ENCODE measurements at places on chromosomes 11 and 22. TPM values are rescaled to one million over a fixed set of nuclear protein-coding genes. Genes with fewer than 3 reads are reported as not detected.
A peak's percentile ranks its signal among the peaks of the same experiment; 100 is the strongest.

GGTLC3 gene
- total RNA-seq: 0.55 TPM

ANO9 gene
- total RNA-seq: 31.0 TPM

OTOG gene
- total RNA-seq: 0.78 TPM

TRIM29 gene
- 0.33 TPM for total RNA-seq

SGSM1 gene
- 3.6 TPM for total RNA-seq

RIC3 gene
- 23.4 TPM for total RNA-seq

PATE4 gene
- not detected for total RNA-seq

GPHA2 gene
- 0.41 TPM for total RNA-seq

DNA sequence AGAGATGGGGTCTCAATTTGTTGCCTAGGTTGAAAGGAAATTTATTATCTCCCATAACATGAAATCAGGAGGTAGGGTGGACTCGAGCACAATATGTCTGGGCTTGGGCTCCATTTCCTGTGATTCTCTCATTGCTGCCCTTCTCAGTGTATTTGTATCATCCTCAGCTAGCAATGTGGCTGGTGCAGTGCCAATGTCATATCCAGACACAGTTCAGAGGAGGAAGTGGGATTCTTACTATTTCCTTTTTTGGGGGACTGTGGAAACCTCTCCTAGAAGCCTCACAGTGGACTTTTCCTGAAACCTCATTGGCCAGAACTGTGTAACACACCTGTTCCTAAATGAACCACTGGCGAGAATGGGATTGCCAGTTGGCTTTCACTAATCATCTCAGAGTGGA, 21.0 kb upstream of the SWAP70 start:
- DNase-seq: no peak

DNA sequence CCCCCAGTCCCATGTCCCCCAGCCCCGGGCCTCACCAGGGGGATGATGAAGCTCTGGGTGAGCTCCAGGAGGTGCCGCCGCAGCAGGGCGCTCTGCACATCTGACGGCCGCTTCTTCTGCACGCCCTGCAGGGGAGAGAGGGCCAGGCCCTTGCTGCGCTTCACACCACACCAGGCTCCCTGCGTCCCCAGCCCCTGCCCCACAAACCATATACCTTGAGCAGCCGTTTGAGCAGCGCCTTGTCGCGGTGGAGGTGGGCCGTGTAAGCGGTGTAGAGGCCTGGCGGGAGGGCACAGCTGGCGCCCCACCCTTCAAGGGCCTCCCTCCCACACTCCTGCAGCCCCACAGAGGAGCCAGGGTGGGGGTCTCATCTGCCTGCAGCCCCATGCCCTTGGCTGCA, 6.2 kb upstream of the PLXNB2 start:
- DNase-seq: no peak

GRCh38 chr11:64004590-64004984, 18.3 kb downstream of the OTUB1 start:
- DNase-seq: no peak

DNA sequence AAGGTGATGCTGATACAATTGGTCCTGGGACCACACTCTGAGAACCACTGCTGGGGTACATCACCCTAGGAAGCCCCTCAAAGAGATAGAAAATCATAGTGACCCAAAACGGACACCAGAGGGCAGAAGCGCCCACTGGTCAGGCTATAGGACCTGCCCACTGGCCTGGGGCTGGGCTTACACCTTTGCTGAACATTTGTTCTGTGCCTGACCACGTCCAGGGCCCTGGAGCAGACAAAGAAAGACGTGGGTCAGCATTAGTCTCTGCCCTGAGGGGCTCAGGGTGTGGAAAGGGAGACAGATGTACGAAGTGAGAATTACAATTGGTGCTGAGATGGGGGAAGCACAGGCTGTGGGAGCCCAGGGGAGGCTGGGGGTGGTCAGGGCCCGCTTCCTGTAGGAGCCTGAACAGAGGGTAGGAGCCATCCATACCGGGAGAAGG, 14.4 kb upstream of the SERPINH1 start:
- DNase-seq: peak; percentile 78

- peak; percentile 61 for DNase-seq
Measured at GRCh38 chr11:119533921-119534736, 111.2 kb upstream of the THY1 start.

DNA sequence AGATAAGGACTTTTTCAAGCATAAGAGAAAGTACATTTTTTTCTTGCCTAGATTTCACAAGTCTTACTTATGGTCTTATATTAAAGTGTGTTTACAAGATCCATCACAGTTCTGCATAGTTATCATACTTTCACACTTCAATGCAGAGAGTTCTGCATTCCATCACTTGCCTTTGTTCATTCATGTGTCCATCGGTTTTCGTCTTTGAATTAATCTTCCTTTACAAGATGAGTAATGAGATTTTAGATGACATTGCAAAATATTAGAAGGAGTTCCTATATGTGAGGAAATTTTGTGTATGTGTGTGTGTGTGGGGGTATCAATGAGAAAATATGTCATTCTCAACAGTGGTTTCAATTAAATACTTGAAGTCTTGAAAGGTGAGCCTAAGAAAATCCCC, 98.1 kb upstream of the GUCY1A2 start:
- no peak for DNase-seq

DNA sequence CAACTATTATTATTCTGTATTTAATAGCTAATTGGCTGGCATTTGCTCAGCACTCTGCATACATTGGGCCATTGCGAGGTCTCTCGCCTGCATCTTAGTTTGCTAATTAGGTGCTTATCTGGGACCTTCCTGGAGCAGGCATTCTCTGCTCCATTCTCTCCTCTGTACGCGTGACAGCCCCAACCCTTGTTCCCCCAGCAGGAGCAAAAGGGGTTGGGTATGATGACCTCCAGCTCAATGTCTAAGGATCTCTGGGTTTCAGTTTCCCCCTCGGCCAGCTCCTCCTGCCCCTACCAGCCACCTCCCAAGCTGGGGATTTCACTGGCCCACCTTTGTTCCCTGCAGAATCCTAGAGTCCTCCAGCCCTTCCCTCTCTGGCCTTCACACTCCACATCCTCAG, 9.7 kb upstream of the LGALS2 start:
- DNase-seq: no peak

GRCh38 chr11:370070-370941, 1.0 kb downstream of the B4GALNT4 start:
- no peak for DNase-seq

GRCh38 chr22:30943368-30943767, 25.2 kb downstream of the MORC2 start:
- no peak for DNase-seq

DNA sequence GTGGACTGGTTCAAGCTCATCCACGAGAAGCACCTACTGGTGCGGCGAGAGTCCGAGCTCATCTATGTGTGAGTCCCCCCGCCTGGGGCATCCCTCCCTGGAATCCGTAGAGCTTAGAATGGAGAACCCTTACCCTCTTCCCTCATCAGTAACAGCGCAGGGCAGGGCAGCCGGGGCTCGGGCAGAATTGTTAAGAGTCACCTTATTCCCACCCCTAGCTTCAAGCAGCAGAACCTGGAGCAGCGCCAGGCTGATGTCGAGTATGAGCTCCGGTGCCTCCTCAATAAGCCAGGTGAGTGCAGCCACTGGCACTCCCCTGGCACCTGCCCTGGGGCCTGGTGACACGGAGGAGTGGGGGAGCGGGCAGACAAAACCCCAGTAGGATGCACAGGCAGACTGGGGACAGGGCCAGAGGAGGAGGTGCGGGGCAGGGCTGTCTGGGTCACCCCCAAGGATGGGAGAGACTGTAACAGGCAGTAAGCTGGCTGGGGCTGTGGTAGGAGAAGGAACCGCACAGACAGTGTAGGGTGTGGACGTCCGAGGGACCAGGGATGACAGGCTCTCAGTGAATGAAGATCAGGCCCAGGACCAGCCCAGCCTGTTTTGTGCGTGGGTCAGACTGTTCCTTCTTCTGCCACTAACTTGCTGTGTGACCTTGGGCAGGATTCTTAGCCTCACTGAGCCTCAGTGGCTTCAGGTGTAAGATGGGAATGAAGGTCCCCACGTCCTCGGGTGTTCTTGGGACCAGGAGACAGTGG, 20.4 kb downstream of the C22orf23 start:
- DNase-seq: no peak

GRCh38 chr11:130001461-130002351, 929 bp downstream of the PRDM10 start:
- no peak for DNase-seq

GRCh38 chr11:32597921-32598320, 14.3 kb downstream of the EIF3M start:
- DNase-seq: no peak

- DNase-seq: no peak
Measured at GRCh38 chr11:27616711-27617110, 83.5 kb downstream of the BDNF start.

DNA sequence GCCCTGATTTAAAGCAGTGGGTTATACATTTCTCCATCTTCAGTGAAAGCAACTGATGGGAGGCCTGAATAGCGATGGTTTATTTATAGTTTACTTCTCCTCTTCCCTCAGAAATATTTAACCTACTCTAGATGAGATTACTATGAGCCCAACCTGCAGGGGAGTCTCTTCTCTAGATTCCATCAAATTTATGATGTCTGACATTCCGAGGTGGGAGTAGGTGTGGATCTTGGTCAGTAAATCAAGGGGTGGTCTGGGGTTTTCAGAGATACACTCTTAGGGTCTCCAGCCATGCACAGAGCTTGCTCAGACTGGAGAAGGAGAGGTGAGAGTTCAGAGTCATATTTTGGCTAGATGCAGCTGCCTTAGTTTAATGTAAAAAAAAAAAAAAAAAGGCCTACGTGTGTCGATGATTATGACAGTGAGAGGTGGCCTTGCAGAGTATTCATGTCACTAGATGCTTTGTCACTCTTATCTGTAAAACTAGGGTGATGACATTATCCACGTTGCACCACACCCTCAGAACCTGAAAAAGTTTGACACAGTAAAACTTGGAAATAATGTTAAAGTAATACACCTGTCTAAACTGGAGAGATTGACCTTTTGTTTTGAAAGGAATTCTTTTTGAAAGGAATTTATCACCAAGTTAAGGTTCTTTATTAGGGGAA, 81.2 kb downstream of the EXT2 start:
- DNase-seq: no peak

- no peak for DNase-seq
Measured at GRCh38 chr22:29469755-29470154, 10.3 kb upstream of the NEFH start.

DNA sequence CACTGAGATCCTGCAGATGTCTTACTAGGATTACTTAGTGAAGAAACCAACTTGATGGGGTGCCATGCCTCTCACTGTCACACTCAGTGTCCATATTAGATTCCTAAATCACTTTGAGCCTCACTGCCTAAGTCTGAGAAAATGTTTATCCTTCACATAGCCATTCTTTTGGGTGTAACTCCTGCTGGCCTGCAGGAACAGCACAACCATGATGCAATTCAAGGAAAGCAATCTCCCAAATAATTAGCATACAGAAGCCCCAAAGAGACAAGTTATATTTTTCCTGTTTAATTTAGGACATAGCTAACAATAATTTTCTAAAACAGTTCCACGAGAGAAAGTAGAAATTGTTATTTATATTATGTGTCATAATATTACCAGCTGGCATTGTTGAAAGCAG, 655.5 kb downstream of the KCNA4 start:
- no peak for DNase-seq

GRCh38 chr11:15675683-15676082, 561.0 kb downstream of the INSC start:
- no peak for DNase-seq

GRCh38 chr22:32748509-32748908, 53.0 kb upstream of the TIMP3 start:
- DNase-seq: no peak

- DNase-seq: no peak
Measured at GRCh38 chr11:6393989-6394670, 3.9 kb downstream of the SMPD1 start.

DNA sequence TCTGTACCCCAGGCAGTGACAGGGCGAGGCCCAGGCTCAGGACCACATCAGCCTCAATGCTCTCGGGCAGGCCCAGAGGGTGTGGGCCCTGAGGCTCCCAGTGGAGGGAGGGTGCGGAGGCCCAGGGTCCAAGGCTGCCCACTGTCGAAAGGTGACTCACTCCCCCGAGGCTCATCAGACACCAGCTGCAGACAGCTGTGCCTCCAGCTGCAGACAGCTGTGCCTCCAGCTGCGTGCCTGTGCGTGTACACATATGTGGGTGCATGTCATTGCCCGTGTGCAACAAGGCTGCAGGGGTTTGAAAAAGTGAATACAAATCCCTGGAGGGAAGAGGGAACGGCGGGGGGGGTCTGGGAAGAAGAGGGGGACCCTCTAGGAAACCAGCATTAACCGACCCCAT, 134.3 kb downstream of the BRD1 start:
- no peak for DNase-seq

DNA sequence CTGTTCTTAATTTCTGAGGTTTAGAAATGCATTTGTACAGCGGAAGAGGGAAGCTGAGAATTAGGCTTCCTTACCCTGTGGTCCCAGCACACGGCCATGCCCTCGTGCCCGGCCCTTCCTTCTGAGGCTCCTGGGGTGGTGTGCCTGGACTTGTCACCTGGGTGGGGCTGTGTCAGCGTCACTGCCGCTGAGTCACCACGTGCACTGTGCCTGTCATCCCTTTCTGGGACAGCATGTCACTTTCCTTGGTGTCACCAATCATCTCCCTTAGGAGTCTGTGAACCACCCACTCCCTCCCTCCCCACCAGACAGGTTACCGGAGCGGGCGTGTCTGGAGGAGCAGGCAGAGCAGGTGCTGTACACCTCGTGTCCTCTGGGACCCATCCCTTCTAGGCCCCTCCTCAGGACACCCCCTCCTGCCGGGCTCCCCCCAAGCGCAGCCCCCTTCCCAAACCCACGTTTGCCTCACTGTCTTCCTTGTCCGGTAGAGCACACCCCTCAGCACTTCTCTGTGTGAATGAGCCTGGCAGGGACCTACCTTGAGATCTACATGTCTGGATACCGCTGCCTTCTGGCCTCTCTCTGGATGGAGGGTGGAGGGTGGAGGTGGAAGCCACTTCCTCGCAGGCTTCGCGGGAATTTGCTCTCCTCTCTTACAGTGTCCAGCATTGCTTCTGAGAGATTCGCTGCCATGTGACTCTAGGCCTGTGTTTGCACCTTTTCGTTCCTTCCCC, 367.6 kb downstream of the TBC1D22A start:
- DNase-seq: no peak

GRCh38 chr11:10943968-10944367, 86.1 kb upstream of the ZBED5 start:
- DNase-seq: no peak

DNA sequence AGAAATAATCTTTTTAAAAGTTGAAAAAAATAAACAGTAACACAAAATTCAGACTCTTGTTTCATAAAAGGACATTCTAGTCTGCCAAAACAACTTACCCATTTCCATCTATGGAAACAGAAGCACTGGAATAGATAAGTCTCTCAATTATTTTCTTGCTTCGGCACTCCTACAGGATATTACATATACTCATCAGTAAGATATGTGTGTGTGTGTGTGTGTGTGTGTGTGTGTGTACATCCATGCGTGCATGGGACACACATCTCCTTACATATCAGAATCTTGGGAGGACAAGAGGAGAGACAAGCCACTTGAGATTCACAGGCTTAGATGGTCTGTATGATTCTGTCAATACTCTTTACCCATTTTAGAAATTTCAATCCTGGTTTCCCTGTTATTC, 144.6 kb downstream of the ATG16L2 start:
- no peak for DNase-seq

- peak; percentile 93 for DNase-seq
Measured at GRCh38 chr11:65421794-65422632, 585 bp upstream of the NEAT1 start.

- DNase-seq: no peak
Measured at GRCh38 chr22:38964989-38965388, 7.6 kb downstream of the APOBEC3A start.

GRCh38 chr22:45532235-45532631, 29.6 kb downstream of the FBLN1 start:
- no peak for DNase-seq

Measured in progenitor cell of endocrine pancreas (in vitro differentiated cells).